Effector memory CD4-positive, alpha-beta T cell (primary cell): ENCODE measurements at places on chromosomes 11 and 22.

GRCh38 chr11:125603207-125603606 lies 10.6 kb downstream of the STT3A start:
- no peak for DNase-seq

GRCh38 chr11:99370549-99371216 lies 349.9 kb downstream of the CNTN5 start:
- no peak for DNase-seq

GRCh38 chr11:58968251-58968711 lies 29.0 kb downstream of the GLYATL1 start:
- DNase-seq: no peak

DNA sequence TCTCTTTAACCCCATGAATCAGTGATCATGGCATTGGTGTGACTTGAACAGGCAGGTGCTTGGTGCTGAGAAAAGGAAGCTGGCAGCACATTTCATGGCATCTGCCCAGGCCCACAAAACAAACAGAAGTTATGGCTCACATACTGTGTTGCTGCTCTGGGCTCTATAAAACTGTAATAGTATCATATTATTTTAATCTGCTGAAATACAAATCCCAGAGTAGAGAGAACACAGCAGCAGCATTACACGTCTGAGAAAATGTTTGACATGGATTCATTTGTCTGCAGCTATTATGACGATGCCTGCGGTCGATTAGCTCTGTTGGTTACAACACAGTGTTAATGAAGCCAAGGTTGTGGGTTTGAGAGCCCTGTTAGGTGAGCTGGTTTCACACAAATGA lies 80.8 kb downstream of the ALX4 start:
- no peak for DNase-seq

GRCh38 chr11:113934761-113935160 lies 30.2 kb downstream of the HTR3B start:
- DNase-seq: no peak

DNA sequence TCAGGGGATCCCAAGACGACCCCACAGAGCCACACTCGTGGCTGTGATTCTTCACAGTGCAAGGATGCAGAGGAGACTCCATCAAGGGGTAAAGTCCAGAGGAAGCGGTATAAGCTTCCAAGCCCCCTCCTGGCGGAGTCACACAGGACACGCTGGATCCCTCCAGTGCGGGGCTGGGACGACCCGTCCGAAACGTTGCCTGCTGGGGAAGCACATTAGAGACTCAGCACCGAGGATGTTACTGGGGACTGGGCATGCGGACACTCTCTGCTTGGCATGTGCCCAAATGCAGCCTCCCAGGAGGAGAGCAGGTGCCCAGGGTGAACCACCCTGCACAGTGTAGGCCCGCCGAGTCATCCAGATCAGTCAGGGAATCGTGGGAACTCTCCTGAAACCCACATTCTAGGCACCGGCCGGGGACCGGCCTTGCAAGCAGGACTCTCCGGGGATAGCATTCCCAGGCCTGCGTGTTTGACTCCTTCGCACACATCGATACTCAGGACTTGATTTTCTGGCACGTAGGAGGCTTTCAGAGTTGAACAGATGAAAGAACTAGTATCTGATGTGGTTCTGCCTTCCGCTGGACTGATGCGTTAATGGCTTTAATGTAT lies 229.8 kb downstream of the TBC1D22A start:
- no peak for DNase-seq

DNA sequence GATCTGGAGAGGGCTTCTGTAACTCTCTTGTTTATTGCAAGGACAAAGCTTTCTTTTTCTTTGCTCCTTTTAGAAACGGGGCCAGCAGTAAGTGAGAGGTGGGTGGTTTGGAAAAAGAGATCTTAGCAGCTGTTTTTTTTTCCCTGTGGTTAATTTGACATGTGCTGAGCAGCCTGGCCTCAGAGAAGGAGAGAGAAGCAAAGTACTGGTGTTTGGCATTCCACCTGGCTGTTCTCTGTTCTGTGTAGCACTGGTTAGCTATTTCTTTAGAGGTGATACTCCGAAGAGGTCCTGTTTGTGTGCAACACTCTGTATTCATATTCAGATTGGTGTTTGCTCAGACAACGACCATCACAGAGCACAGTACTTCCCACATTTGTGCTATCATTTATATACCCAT lies 80.8 kb upstream of the SORL1-AS1 start:
- DNase-seq: no peak

- DNase-seq: no peak
These were observed 18.9 kb upstream of the PSMA1 start for GRCh38 chr11:14538926-14539554.

DNA sequence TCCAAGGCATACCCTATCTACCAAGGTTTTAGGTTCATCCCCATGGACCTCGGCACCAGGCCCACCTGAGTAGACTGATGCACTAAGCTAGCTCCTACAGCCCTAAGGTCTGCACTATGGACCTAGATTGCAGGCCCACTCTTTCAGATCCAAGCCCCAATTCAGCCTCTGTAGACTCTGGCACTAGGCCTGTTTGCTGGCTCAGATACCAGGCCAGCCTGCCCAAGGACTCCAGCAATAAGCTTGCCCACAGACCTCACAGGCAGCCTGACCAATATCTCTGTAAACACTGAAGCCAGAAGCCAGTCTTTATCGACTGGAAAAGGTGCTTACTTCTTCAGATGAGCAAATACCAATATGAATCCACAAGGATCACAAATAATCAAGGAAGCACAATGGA lies 411.3 kb downstream of the INSC start:
- DNase-seq: no peak

DNA sequence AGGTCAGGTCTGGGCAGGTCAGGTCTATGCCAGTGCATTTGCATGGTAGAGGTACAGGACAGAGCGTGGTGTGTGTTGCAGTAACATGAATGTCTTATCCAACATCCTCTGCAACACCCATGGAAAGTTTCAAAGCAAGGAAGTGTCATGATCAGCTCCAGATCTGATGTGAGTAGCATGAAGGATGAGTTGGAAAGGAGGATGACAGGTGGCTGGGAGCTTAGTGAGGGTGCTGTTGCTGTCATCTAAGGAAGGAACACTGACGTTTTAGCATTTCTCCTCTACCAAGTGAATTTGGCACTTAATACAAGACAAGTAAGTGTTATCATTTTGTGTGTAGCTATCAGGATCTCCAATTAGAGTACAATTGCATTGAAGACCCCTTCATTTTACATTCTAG lies 65.1 kb downstream of the GRK3 start:
- no peak for DNase-seq

- DNase-seq: no peak
These were observed 130.4 kb upstream of the PARVA start for GRCh38 chr11:12246989-12247388.

DNA sequence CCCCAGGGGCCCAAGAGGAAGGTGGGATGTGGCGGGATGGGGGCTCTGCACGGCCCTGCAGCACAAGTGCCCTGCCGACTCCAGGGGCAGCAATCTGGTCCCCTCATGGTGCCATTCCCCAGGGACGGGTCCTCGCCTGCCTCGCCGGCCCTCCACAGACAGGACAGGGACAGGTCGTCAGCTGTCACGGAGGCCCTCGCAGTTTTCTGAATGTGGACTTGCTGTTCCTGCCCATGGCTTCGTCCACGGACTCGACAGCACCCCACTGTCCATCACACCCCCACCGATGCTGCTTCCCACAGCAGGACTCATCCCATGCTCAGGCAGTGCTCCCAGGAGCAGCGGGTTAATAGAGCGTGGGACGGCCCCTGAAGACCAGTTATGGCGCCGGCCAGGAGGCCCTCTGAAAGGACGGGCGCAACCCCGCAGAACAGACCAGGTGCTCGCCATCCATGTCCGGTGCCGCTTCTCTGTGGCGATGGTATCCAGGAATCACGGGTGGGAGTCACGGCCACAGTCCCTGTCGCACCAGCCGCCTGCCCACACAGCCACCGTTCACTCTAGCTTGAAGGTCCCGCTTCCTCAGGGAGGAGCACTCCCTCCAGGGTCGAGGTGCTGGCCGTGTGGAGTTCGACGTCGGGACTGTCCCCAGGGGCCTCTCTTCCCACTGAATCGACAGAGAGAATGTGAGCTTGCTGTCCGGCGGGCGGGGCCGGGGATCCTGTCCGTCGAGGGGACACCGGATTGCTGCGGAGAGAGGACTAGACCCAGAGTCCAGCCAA lies 18.5 kb upstream of the MUC2 start:
- no peak for DNase-seq

DNA sequence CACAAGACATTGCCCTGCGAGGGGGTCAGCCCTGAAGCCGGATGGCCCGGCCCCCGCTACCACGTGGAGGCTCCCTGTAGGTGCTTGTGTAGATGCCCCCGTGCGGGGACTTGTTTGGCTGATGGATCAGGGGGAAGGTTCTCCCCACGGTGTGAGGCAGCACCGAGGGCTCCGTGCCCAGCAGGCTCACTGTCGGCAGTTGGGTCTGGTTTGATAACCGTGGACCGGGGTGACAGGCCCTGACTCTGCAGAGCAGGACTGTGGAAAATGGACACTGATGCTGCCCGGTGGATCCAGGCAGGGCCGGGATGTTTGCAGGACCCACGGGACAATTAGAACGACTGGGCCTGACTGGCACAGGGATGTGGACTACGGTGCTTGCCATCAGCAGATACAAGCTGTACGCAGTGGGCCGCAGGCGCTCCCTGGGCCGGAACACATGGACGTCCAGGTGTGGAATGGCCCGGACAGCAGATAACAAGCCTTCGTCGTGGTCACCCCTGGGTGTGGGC lies 19.0 kb downstream of the KCNQ1 start:
- no peak for DNase-seq

GRCh38 chr11:67387069-67387468 lies 4.7 kb upstream of the RAD9A start:
- no peak for DNase-seq

DNA sequence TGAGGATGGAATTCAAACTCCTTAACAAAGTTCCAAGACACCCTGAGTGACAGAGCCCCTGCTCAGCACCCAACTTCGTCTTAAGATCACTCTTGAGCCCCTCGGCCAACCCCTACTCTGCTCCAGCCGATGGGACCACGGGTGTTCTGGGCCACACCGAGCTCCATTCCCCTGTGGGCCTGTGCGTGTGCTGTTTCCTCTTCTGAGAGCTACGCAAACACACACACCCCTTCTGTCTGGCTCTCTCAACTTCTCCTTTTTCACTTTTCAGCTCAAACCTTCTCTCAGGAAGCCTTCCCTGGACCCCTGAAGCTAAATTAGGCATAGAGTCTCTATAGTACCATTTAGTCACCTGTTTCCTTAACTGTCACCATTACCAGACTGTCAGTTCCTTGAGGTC lies 37.5 kb upstream of the NNMT start:
- DNase-seq: no peak

GRCh38 chr11:64831411-64831891 lies 13.0 kb downstream of the CDC42BPG start:
- no peak for DNase-seq

GRCh38 chr11:12786891-12787290 lies 112.7 kb downstream of the TEAD1 start:
- no peak for DNase-seq

DNA sequence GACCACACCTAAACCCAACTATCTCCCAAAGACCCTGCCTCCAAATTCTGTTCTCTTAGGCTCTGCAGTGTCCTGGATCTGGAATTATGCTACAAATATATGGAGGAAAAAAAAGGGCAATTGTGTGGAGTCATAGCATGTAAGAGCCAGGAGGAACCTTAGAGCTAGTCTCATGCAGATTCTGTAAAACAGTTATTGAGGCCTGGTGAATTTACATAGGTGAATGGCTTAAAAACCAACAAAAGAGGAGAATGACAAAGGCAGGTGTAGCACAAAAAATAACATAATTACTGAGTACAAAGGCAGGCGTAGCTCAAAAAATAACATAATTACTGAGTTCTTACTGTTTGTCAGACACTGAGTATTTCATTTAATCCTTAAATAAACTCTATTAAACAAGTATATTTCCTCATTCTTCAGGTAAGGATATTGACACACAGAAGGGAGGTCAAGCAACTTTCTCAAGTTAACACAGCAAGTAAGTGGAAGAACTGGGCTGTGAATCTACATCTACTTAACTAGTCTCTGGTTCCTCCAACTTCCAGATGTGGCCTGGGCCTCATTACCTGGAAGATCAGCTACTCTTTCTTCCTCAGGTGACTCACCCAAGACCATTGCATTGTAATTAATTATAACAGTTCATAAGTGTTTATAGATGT lies 938.9 kb upstream of the TENM4 start:
- no peak for DNase-seq

DNA sequence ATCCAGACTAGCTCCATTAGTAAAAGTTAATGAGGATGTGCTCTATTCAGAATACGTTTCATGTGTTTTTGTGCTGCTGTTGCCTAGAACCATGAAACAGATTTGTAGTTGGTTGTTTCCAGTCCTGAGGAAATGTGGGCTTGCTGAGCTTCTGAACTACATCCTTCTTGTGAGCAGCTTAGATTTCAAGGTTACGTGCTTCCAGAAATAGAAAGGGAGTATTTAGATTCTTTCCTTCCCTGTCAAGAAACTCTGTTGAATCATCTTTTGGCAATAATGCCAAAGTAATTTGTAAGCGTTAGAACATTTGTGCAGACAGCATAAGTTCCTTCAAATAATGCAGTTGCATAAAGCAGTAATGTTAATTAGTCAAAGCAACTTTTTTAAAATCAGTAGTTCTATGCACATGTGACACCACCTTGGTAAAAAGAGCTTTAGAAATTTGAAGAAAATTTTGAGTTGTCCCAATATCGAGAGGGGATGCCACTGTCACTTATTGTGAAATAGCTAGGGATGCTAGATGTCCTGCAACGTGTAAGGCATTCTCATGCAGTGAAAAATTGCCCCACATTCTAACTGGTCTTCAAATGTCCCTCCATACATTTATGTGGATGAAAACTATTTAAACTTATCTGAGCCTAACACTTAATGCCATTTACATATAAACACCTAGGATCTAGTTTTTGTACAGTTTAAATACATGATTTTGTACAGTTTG lies 169.6 kb downstream of the ETS1 start:
- DNase-seq: no peak

DNA sequence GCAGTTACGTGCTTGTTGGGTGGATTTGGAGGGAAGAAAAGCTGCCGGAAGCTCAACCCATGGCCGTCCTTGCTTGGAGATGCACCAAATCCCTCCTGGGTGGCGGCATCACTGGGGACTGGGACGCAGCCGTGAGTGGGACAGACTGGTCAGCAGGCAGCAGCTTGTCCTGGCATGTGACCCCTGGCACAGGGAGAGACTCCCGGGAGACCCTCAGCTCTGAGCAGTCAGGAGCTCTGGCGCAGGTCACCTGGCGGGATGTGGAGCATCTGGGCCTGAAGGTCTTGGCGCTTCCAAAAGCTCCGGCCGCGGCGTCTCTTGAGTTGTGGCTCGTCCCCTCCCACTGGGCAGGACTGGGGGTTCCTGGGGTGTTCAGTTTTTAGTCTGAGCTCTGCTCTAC lies 26.3 kb downstream of the PTDSS2 start:
- DNase-seq: no peak

DNA sequence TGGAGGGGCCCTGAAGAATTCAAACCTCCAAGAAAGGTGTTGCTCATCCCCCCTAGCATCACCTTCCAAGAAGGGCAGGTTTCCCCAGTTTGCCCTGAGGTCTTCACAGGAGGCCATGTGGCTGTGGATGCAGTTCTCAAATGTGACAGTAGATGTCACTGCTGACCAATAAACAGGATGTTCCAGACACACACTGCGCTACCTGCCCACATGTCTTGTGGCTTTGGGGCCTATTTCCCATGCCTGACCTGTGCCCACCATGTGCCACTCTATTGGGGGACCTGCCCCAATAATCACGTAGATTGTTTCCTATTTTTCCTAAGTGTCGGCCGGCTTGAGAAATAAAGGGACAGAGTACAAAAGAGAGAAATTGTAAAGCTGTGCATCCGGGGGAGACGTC lies 4.5 kb downstream of the GSTT2 start:
- no peak for DNase-seq
